ENCODE measurements at places on chromosomes 6 and 20.

DNA sequence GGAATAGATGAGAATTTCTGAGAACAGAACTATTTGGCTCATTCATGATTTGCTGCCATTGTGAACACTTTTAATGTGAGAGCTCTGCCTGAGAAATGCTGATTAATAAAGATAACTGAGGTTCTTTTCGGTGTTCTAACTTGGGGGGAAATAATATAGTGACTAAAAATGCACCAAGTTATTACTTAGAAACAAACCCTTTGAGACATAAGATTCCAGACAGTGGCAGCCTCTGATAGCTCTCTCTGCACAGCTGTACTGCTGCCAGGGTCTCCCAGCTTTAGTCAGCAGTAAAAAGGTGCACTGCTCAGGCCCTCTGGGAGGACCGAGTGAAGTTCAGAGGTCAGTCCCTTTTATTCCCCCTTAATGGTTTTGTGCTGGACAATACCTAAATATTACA, 2.5 kb upstream of the PRDM1 start:
- DNase-seq: no peak

- no peak for DNase-seq
Observed at GRCh38 chr6:152313542-152314482, 323.4 kb downstream of the SYNE1 start.

DNA sequence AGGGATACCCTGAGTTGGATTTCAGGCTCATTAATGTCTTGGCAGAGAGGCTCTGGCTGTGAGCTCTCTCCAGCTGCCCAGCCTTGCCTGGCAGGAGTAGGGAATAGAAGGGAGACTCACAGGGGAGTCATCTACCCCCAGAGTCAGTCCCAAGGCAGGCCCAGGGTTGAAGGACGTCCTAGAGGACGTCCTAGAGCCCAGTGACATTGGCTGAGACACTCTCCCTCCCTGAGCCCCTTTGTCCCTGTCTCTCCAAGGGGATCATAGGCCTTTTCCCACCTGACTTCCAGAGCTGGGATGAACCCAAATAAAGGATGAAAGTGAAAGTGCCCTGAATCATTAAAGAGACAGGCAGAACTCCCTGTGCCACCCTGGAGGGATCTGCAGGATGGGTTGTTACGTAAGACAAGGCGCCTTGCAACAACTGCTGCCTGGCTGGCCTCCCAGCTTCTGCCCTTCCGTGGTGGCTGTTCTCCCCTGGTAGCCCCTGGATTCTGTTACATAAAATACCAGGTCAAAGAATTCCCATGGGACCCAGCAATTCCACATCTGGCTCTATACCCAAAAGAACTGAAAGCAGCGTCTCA, 53.6 kb upstream of the SIRPA start:
- DNase-seq: no peak

- no peak for DNase-seq
Observed at GRCh38 chr20:63652192-63652980, 838 bp downstream of the STMN3 start.

DNA sequence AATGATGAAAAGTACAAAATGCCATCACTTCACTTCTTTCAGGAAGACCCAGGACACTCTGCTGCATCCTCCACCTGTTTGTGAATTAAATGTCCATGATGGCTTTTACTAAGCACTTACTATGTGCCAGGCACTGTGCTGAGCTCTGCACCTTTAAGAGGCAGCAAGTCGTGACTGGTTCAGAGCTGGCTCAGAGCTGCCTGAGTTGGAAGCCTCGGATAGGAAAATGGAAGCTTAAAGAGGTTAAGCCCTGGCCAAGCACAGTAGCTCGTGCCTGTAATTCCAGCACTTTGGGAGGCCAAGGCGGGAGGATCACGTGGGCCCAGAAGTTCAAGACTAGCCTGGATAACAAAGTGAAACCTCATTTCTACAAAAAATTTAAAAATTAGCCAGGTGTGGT, 95.6 kb downstream of the SNX5 start:
- no peak for DNase-seq

GRCh38 chr6:150877928-150878327, 12.4 kb downstream of the MTHFD1L start:
- DNase-seq: no peak

GRCh38 chr6:125132058-125132457, 21.5 kb upstream of the TPD52L1 start:
- DNase-seq: no peak

GRCh38 chr6:148761527-148762011, 14.7 kb downstream of the UST start:
- no peak for DNase-seq

GRCh38 chr20:33828326-33828844, 17.2 kb downstream of the CHMP4B start:
- DNase-seq: no peak

DNA sequence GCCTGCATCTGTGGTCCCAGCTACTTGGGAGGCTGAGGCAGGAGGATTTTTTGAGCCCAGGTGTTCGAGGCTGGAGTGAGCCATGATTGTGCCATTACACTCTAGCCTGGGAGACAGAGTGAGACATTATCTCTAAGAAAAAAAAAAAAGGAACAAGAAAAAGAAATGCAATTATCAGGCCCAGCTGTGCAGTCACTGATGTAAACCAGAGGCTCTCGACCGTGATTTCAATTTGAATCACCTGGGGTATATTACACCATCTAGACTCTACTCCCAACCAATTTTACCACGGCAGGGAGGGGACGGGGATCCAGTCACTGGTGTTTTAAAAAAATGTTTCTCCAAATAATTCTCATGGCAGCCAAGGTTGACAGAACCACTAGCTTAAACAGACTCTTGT, 48.8 kb upstream of the NKX2-2 start:
- DNase-seq: no peak

DNA sequence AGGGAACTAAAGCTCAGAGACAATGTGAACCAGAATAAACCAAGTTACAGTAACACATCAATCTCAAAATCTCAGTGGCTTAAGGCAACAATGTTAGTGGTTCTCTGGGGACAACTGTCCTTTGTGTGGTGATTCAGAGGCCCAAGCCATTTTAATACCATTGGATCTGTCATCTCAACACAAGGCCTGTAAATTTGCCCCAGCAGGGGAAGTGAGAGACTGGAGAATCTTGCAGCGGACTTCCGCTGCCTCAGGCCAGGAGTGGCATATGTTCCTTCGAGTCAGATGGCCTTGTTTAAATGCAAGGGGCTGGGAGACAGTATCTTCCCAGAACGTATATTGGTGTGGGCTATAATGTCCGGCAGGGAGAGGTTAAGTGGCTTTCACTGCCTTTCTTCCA, 126.0 kb downstream of the CD83 start:
- no peak for DNase-seq

DNA sequence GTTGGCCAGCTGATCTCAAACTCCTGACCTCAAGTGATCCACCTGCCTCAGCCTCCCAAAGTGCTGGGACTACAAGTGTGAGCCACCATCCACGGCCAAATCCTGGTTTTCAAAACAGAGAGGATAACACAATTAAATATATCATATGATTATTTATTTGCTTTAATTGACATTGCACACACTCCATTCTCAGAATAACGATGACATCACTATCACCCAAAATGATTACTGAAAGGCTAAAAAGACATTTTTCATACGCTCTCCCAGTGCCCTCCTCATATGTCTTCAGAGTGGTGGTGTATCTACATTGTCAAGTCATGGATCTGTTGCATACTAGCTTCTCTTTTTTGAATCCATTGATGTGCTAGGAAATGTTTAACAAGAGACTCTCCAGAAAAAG, 18.5 kb upstream of the CEP43 start:
- no peak for DNase-seq

DNA sequence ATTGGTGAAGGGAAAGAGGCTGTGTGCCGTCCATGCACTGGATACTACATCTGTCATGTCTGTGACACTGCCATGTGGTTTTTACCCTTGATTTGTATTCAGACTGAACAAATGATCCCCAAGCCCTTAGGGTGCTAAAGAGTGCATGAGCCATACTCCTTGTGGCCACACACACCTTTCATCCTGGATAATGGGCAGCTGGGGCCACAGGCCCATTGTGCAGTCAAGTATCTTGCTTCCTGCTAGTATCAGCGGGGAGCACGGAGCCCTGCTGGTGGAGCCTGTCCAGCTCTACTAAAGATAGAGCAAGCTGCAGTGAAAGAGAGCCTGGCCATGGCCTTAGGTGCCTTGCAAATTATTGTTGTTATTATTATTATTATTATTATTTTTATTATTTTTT, 75.1 kb downstream of the SLX4IP start:
- DNase-seq: no peak

DNA sequence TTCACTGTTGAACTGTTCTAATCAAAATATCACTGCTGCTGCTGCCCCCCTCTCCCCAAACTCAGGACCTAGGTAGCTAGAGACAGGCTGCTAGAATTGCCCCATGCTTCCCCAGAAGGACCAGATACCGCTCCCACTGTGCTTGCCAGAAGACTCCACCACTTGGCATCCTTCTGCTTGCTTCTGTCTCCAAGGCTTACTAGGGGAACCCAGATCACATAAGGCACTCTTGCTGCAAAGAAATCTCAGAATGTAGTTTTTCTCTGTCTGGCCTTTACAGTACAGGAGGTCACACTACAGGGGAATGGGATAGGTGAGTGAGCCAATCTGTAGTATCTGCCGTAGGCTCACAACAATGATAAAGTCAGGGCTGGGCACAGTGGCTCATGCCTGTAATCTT, 21.5 kb upstream of the SLC9A8 start:
- DNase-seq: no peak

- DNase-seq: no peak
Observed at GRCh38 chr6:170167657-170168159, 123.2 kb downstream of the DLL1 start.

- DNase-seq: no peak
Observed at GRCh38 chr6:27280064-27280539, 32.0 kb downstream of the POM121L2 start.

DNA sequence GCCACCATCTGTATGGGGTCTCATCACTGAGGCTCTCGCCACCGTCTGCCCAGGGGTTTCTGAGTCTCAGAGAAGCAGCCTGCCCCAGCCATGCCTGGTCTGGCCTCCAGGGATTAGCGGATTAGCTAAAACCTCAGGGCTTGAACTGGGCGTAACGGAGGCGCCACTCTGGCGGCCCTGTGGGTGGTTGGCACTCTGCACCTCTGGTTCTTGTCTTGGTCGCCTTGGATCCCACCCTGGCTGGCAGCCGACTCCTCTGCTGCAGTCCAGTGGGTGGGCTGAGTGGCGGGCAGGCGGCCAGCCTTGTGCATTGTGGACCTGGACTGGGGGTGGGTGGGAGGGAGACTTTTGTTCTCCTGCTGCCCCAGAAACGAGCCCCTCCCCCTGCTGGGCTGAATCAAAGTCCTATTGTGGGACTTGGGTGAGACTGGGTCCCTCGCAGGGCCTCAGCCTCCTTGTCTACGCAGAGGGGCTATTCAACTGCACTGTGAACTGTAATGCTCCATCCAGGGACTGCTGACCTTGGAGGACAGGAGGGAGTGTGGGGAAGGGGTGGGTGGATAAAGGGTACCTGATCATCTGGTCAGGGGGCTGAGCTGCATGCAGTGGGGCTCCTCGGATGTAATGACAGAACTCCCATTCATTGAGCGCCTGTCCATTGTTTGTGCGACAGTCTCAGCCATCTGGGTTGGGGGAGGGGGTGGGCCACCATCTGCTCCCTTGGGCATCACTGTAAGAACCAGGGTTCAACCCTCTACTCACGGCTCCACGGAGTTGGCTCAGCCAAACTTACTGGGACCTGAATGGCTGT, 23.9 kb downstream of the SUN5 start:
- DNase-seq: no peak

- no peak for DNase-seq
Observed at GRCh38 chr6:878179-878578, 185.2 kb upstream of the EXOC2 start.

DNA sequence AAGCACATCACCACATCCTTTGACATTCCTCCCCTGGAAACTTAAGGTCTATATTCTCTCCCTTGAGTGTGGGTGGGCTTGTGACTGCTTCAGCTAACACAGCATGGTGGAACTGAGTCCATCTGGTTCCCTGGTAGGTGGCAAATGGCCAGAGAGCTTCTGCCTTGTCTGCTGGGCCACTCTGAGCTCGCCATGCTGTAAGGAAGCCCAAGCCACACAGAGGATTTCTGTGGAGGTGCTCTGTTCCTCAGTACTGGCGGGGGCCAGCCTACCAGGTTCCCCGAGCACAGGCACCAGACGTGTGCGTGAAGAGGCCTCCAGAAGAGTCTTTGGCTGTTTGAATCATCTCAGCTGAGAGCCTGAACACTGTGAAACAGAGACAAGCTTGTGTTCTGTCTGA, 41.6 kb upstream of the PMEPA1 start:
- DNase-seq: no peak

DNA sequence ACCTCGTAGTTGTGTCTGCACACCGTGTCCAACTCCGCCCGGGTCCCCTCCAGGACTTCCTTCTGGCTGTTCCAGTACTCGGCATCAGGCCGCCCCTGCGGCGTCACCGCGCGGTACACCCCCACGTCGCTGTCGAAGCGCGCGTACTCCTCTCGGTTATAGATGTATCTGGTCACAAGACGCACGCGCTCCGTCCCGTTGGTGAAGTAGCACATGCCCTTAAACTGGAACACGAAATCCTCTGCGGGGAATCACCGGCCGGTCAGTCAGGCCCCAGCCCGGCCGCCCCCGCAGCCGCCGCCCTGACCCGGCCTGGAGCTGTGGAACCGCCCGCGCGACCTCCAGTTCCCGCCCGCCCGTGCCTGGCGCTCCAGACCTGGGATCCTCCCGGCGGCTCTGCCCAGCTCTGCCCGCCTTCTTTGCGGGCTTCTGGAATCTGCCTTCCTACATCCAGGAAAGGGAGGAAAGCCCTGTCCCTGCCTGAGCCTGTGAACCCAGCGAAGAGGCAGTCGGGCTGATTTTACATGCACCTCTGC, 1.6 kb downstream of the HLA-DQB1 start:
- no peak for DNase-seq

DNA sequence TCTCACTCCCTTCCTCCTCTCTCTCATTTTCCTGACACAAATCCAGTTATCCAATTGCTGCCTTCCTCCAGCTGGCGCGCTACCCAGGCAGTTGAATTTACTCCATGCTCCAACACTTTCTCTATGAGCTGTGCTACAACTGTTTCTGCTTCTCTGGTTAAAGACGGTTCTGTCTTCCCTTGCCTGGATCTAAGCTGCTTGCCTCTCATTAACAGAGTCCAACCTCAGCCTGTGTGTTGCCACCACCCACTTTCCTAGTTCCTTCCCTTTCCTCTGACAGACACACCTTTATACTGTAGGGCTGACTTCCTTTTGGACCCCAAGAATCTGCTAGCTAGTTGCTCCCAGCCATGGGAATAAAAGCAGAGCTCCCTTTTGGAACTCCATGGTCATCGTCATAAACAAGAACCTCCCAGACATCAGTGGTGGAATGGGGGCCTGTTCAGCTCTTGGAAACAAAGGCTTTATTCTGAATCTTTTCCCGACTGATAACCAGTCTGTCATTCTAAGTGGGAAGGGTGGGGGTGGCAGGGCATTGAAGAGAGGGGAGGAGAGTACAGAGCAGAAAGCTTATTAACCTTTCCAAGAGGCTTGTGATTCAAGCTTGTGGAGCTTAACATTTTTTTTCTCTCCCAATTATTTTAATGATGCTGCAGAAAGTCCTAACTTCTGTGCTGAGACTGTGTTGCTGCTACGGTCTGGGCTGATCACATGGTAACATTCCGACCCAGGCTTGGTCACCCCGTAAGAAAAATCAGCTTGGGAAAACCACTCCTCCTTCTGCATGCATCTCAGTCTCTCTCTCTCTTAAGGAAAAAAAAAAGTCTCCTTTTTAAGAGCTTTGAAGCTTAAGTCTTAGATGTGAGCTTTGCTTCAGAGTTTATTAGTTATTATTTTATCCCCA, 31.3 kb upstream of the BMP2 start:
- no peak for DNase-seq
